GM23338 (cell line): ENCODE measurements at places on chromosomes 4 and X.
A peak's percentile ranks its signal among the peaks of the same experiment; 100 is the strongest.

- no peak for DNase-seq
Measured at GRCh38 chr4:52837716-52838558, 24.2 kb upstream of the RASL11B start.

DNA sequence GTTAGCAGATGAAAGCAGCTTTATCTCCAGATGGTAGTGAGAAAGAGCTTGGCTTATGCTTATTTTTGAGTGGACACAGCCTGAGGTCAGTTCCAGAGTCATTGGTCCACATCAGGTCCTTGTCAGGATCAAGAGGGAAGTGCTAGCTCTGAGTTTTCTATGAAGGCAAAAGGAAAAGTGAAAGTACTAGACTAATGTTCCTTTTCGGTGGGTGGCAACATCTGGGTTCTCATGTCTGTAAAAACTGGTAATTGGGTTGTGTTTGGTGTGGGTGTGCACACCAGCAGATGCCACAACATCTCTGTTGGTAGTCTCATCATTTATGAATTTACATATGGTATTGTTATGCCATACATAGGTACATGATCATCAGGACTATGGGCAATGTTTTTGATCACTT, 210.5 kb downstream of the PWWP3B start:
- DNase-seq: no peak

GRCh38 chrX:153598541-153599191, at the start of gene CCNQ:
CCNQ (minus strand) TSS chrX:153599139; CDS start chrX:153599073, 66 bp downstream.
- DNase-seq: peak; percentile 44

DNA sequence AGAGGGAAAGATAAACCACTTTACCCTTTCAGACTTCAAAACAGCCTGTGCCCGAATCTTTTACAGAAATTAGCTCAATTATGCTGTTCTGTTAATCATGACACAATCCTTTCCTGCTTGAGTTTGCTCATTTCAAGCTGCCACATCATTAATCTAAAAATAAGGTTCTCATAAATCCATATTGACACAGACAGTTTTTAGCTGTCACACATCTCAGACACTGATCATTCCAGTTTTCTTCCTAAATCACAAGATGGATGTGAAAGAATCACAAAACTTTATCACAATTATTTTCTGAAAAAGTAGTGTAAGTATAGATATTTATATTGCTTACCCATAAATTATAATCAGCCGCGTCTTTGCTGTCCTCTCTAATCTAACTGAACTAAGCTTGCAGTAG, 27.9 kb upstream of the AMELX start:
- no peak for DNase-seq

DNA sequence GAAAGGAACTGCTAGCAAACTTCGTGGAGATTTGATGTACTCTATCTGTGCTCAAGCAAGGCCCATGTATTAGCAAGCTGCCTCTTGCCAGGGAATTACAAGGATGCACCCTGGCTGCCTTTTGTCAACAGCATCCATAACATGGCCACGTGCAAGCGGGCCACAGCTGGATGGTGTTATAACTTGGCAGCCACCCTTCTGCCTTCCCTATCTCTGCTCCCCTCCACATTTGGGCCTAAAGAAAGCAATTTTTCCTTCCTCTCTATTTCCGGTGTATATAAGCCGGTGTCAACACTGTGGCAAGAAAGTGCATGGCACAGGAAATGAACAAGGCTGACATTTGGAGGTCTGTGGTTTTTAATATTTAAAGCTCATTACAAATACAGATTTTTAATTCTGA, 94.8 kb downstream of the CLNK start:
- DNase-seq: no peak

- DNase-seq: peak; percentile 40
Measured at GRCh38 chrX:28586286-28586685, 960 bp upstream of the IL1RAPL1 start.

DNA sequence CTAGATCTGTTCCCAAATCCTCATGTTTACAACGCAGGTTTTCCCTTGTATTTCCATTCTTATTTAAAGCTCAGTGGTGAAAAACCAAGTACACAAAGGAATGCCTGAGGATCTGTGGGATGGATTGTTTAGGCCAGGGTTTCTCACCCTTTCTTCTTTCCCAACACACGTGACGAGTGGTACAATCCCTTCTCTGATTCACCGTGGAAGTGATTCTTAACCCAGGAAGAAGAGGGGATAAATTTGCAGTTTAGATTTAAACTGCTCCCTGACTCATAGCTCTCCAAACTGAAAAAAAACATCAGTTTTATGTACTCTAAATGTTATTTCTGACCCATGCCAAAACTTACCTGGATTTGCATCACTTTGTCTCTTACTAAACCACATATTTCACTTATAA, 17.0 kb downstream of the PAQR3 start:
- DNase-seq: no peak

GRCh38 chr4:6281436-6282313, 12.0 kb downstream of the WFS1 start:
- DNase-seq: no peak

- DNase-seq: no peak
Measured at GRCh38 chr4:174307694-174308093, 24.0 kb downstream of the CEP44 start.

DNA sequence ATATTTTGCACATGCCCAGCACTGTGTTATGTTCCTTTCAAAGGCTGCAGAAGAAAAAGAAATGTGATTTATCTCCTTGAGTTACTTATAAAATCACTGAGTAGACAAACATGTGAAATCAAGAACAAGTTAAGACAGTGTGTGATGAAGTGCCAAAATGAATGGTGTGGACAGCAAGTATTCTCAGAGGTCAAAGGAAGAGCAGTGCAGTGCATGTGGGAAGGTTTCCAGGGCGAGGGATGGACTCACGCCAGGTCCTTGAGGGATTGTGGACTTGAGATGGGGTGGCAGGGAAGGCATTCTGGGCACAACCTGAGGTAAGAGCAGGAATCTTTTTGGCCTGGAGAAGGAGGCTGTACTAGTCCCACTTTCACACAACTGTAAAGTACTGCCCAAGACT, 115.5 kb downstream of the FNIP2 start:
- DNase-seq: no peak

GRCh38 chrX:3582451-3582850, 131.0 kb downstream of the PRKX start:
- no peak for DNase-seq

DNA sequence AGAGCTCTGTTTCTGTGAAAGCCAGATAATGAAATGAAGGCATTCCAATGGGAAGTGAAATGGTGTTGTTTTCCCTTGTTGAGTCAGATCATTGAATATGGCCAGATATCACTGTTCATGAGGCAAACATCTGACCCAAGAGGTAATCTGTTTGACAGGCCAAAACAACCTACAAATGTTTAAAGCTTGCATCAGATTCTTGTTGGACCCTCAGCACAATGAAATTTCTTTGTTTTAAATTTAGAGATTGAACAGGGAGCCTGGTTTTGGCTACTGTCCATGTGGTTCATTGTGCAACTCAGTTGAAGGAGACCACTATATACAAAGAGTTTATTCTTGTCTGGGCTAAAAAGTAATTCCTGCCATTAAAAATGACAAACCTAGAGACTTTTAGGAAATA, 159.1 kb downstream of the AFF2 start:
- DNase-seq: no peak

GRCh38 chrX:12950851-12951594, 23.9 kb upstream of the TMSB4X start:
- DNase-seq: peak; percentile 65

DNA sequence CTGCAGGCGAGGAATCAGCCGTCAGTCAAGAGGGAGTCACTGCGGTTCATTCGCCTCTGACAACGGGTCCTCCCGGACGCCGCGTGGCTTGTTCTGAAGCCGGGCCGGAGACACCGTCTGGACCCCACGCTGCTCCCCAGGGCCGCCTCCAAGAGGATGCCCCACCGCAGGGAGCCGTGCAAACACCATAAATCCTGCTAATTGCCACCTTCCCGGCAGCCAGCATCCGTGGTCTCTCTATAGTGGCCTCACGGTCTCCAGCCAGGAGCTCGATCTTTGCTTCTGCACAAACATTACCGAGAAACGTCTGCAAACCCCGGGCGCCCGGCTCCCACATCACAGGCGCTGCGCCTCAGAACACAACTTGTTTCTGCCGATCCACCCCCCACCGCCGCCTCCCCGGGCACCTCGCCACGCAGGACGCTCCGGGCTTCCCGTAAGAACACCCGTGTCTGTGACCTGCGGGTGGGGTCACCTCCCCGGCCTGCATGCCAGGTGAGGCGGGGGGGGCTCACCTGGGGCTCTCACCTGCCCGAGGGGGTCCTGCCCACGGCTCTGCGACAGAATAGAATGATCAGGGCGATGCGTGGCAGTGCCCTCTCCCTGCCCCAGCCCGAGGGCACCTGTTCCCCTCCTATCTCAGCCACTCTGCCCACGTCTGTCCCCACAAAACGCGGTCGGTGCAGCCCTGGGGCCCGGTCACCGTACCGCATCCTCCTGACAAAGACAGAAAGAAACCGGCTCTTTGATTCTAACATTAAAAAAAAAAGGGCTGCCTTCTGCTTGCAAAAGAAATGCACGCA, 32.4 kb upstream of the PPP2R3B start:
- no peak for DNase-seq

DNA sequence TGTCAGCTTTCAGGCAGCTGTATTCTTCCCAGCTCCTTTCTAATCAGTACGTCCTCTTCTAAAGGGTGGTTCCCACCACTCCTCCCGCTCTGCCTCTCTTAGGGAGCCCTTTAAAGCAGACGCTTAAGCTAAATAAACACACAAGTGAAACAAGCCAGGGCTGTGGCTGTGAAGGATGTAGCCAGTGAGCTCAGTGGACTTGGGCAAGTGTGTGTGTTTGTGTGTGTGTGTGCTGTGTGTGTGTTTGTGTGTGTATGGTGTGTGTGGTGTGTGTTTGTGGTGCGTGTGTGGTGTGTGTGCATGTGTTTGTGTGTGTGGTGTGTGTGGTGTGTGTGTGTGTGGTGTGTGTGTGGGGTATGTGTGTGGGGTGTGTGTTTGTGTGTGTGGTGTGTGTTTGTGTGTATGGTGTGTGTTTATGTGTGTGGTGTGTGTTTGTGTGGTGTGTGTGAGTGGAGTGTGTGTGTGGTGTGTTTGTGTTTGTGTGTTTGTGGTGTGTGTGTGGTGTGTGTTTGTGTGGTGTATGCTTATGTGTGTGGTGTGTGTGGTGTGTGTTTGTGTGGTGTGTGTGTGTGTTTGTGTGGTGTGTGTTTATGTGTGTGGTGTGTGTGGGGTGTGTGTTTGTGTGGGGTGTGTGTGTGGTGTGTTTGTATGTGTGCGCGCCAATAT, 283.3 kb downstream of the PTTG2 start:
- no peak for DNase-seq

- DNase-seq: no peak
Measured at GRCh38 chrX:8729811-8730210, 2.1 kb downstream of the ANOS1 start.

DNA sequence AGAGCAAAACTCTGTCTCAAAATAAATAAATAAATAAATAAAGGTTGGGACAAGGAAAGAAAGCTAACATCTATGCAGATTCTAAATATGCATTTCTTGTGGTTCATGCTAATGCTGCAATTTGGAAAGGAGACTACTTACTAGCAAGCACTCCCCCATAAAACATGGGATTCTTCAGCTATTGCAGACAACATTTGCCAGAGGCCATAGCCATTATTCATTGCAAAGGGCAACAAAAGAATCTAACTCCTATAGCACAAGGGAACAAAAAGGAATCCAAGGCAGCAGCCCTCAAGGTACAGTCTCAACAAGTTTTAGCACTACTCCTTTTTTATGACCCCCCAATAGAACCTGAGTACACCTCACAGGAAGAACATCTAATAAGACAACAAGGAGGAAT, 8.0 kb upstream of the HERC5 start:
- no peak for DNase-seq

GRCh38 chrX:7552760-7553159, 290.2 kb upstream of the VCX start:
- no peak for DNase-seq

DNA sequence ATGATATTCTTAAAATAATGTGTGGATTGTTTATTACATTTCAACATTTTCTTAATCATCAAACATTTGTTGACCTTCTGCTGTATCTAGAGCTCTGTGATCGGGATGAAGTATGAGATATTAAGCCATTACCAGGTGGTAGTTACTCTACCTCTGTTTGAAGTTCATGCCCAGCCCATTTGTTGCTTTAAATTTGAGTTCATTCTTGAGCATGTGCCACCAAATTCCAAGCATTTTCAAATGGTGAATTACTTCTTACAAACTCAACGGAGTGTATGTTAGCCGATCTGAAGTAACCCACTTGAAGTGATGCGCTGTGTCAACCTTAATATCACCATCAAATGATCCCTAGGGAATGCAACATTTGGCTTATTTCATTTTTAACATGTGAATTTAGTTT, 7.3 kb upstream of the DTHD1 start:
- no peak for DNase-seq

DNA sequence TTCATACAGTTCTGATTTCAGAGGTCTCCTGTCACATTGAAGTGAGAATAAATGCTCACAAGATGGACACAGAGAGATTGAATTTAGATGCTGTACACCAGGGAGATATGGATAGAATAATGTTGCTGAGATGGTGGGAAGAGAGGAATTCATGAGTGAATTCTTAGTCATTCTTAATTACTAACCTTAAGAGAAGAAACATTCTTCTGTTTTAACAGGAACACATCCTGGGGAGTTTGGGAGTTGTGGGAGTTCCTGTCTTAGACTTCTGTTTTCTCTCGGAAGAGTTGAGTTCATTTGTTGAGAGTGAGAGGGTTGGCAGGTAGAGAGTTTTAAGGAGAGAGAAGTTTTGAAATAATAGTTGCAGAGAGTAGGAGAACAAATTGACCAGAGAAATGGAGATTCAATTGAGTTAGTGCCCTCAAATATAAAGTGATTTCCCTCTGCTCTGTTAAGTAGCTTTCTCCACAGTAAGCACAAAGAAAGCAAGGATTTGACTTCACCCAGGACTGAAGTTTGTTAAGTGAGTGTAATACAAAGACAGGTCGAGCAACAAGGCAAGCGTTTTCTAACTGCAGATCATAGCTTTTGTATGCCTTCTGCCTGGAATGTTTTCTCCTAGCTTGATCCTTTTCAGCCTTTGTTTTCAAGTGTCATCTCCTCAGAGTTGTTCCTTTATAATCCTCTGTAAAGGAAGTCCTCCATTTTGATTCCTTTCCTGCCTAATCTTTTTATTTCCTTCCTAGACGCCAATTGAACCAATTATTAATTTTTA, 205.9 kb downstream of the RAPGEF2 start:
- peak; percentile 39 for DNase-seq

GRCh38 chr4:104465201-104465600, 29.5 kb downstream of the CXXC4 start:
- no peak for DNase-seq

DNA sequence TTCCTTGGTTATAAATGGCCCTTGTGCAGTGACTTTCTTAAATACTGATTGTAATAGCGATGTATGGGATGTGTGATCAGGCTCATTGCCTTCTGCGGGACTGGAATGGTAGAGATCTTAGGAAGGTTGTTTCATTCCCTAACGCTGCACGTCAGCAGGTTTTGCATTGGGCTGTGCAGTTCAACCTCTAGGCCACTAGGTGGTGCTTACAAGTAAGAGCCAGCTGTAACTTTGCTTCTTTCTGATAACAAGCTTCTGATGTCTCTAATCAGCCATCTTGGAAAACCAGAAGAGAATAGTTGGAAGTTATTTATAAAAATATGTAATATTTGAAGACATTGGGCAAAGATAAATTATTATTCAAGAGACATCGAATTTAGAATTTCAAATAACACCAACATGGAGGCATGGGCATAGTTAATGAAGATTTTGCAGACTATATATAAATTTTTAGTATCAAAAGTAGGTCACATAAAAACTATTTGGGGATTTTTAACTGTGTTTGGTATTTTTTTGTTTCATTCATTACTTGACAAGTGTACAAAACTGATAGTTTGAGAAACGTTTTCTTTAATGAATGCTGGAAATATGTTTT, 339.7 kb upstream of the PCDH7 start:
- DNase-seq: peak; percentile 94

GRCh38 chrX:39327255-39327654, 526.0 kb downstream of the MID1IP1 start:
- no peak for DNase-seq
